ENCODE measurements at places on chromosomes 3 and 15.

- no peak for DNase-seq
These were observed 7.2 kb upstream of the BNIP2 start for GRCh38 chr15:59696332-59696731.

DNA sequence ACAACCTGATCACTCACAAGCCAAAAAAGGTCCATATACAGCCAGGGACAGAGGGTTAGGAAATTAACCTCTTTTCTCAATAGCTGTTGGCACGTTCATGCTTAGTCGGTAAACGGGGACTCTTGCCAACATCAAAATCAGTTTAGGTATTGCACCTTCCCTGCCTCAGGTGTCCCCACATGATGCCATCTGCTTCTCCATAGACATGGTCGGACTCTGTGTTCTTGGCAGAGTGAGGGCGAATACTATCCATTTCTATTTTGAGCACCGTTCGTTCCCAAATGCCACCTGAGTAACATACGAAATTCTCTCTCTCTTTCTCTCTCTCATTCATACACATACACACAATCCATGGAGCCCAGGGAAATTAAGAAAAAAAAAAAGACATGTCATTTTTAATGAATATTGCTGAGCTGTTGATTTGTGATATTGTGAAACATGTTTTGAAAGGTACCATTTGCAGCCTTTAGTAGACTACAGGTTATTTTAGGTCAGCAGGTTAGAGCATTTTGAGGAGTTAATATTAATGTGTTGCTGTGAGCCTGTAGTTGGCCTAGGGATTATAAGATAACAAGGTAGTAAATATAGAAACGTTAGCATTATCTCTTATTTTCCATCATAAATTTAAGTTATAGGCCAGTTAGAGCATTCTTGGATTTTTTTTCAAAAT is 78.5 kb downstream of the GHSR start:
- DNase-seq, result no peak

- no peak for DNase-seq
These were observed 231.7 kb downstream of the CPNE4 start for GRCh38 chr3:131803113-131803512.

DNA sequence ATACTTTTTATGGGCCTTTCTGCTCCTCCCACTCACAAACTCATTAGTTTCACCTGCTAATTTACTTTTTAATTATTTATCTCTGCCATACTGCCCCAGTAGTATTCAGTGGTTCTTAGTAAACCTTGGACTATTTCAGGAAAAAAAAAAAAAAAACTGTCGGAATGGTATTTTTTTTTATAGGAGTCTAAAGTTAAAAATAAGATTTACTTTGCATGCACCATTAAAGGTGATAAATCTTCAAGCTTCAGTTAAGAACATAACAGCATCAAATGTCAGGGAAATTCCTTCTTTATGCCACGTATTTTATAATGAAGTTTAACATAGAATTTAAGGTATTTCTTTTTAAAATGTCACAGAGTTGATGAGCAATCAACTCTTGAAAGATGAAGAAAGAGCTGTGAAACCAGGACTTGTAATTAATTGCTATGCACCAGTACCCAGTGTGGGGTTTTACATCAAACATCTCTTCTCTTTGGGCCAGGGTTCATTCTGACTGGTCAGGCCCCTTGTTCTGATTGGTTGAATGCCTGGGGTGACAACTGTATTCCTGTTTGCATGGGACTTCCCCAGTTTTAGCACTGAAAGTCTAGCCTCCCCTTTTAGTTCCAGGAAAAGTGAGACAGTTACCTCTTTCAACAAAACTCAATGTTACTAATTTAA is 40.3 kb upstream of the PTPRG start:
- no peak for DNase-seq

- DNase-seq, result no peak
These were observed 2.2 kb upstream of the BNIP2 start for GRCh38 chr15:59691194-59691805.

GRCh38 chr15:40328176-40328575 is 4.7 kb downstream of the INAFM2 start:
- no peak for DNase-seq
